ENCODE measurements at places on chromosomes 11 and 22.

DNA sequence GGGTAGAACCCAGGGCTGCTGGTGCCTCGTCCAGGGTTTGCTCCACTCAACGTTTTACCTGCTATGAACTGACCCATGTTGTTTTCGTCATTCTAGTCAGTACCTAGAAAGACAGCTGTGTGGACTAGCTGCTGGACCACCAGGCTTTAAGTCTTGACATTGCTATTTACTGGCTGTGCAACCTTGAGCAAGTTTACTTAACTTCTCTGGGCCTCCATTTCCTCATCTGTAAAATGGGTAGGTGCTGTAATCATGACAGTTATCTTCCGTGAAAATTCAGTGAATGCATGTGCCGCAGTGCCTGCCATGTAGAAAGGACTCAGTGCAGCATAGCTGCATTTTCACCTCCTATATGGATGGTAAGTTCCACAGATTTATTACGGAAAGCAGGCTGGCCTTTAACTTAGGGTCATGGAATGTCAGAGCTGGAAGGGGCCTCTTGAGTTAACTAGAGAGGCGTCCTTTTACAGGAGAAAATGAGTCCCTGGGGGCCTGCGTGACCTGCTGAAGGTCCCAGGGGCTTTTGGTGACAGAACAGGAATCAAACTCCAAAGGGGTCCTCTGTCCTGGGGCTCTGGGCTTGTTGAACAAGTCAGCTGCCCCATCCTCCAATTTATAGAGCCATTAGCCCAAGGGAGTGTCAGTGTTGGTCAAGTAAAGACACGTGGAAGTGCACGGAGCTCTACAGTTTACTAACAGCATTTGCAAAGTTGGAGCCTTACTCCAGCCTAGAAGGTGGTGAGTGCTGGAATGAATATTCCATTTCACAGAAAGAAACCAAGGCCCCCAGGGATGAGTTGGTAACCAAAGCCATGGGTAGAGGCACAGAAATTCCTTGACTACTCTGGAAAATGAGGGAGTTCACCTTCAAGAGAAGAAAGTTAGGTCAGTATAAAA is 12.0 kb upstream of the MALAT1 start:
- DNase-seq, result no peak

- no peak for DNase-seq
Observed at GRCh38 chr11:131982154-131982553, 611.7 kb downstream of the NTM start.

DNA sequence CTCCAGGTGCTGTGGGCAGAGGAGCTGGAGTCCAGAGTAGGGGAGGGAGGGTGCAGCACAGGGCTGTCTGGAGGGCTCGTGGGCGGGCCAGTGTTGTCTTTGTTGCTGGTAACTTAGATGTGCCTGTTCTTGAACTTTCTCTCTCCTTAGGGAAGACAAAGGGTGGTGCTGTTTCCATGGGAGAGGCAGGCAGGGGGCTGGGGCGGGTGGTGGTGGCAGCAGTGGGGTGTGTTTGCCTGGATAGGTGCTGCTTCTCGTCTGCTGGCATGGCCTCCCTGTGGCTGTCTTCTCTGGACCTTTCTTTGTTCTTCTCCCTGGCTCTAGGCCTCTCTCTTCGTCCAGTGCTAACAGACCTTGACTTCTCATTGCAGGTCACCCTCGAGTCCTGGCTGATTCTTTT is 8.5 kb downstream of the SIDT2 start:
- DNase-seq, result no peak

- no peak for DNase-seq
Observed at GRCh38 chr11:114058871-114059277, 637 bp upstream of the ZBTB16 start.

- no peak for DNase-seq
Observed at GRCh38 chr11:118088531-118088930, 1.8 kb upstream of the SMIM35 start.

DNA sequence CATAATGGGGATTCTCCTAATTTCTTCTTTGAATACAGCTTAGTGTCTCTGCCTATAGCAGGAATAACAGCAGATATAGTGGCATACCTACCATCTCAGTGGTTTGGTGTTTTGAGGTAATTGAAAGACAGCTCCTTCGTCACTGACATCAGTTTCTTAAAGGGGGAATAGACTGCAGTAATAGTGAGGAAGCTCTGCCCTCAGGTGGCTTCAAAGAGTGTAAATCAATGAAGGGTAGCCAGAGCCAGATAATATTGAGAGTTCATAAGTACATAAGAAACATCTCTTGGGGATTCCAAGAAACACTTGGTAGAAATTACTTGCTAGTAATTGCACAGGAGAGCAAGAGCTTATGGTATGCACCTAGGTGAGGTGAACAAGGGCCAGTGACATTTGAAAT is 4.4 kb downstream of the OR6M1 start:
- DNase-seq, result no peak

GRCh38 chr11:122784325-122784955 is 53.9 kb upstream of the CRTAM start:
- no peak for DNase-seq

GRCh38 chr11:124346311-124346955 is 26.4 kb upstream of the OR8D2 start:
- DNase-seq, result no peak

DNA sequence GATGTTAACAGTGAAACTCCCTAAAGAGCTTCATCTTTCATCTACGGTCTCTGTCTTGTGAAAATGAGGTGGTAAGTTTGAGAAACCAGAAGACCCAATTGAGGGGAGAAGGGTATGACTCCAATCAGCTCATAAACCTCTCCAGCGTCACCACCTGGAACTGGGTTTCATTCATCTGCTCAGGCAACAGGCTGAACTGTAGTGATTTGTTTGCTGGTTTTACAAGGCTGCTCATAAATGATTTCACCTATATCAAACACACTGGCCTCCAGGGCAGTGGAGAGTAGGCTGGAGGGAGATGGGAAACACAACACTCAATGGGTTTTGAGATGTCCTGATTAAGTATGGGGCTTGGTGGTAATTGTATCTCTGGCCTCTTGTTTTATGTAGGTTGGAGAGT is 79.0 kb downstream of the EFCAB6 start:
- DNase-seq, result no peak

DNA sequence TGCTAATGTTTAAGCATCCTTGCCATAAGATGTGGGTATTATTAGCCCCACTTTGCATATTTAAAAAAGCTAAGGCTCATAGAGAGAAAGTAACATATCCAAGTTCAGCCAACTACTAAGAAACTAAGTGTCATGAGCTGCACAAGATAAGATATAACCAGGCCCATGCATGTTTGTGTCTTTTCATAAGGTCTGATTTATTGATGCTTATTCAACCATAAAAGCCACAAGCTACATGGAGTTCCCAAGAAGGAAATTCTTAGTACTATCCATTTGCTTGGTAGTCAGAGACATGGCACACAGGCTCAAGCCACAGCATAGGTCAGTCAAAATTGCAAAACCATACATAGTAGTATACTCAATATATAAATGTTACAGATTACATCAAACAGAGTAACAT is 488.5 kb downstream of the SOX6 start:
- no peak for DNase-seq

- no peak for DNase-seq
Observed at GRCh38 chr11:19849947-19850593, 137.4 kb downstream of the NAV2 start.

- no peak for DNase-seq
Observed at GRCh38 chr22:39383841-39384625, 15.5 kb upstream of the TAB1 start.

DNA sequence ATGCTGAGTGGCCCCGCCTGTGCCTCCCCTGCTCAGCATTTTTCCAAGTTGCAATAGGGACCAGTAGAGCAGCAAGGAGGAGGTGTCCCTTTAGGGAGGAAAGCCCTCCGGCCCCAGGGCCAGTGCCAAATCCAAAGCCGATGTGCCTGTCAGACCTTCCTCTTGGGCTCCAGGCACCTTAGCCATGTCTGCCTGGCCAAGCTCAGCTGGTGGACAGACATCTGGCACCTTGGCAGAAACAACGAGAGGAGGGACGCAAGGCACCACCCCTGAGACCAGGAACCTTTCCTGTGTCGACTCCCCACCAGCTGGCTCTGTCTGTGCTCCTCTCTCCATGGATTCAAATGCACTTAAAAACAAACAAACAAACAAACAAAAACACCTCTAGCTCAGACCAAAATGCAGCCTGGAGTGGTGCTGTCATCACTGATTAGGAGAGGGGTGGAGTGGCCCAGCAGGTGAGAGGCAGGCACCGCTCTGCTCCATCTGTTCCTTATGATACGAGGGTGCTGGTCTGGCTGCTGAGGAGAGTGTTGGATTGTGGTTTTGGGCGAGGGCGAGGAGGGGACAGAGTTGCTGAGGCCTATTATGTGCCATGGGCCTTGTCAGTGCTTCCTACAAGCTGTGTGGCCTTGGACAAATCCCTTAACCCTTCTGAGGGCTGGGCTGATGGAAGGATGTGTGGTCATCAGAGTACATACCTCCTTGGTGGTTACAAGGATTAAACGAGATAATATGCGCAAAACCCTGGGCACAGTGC is 46.2 kb downstream of the TP53I11 start:
- DNase-seq, result no peak

- no peak for DNase-seq
Observed at GRCh38 chr11:61760946-61761345, 8.5 kb downstream of the MYRF start.

DNA sequence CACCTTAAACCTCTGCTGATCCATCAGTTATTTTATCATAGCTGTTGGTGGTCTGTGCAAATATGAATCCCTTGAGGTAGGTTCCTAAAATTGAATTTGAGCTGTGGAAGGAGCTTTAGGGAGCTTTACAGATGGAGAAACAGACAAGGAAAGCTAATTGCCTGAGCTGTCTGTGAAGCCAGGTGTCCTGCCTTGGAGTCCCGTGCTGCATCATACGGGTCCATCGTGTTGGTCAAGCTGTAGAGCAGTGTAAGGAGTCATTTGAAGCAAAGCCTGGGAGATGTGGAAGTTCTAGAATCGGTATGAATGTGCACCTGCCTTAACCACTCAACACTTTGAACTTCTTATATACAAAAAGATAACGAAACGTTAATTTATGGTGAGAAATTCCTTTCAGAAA is 1.0 kb downstream of the POLA2 start:
- no peak for DNase-seq

GRCh38 chr11:29527391-29527936 is 489.4 kb downstream of the KCNA4 start:
- DNase-seq, result no peak

- DNase-seq, result no peak
Observed at GRCh38 chr11:114166897-114167323, 107.4 kb downstream of the ZBTB16 start.

- no peak for DNase-seq
Observed at GRCh38 chr22:47228767-47229166, 466.3 kb downstream of the TBC1D22A start.

- DNase-seq, result no peak
Observed at GRCh38 chr11:93935826-93936225, 85.3 kb upstream of the HEPHL1 start.

DNA sequence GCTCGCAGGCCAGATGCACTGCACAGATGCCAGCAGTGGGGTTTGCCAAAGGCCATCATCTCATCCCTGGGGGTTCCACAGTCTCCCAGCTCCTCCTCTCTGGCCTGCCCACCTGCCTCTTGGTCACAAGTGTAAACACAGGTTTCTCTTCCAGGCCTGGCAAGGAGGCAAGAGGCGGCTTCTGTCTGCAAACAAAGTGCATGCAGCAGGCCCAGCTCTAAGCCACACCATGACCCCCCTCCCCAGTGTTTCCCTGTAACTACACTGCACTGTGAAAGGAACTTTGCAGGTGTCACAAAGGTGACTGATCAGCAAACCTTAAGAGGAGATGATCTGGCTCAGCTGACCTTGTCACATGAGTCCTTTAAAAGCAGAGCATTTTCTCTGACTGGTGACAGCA is 26.2 kb upstream of the SHISAL1 start:
- DNase-seq, result no peak

DNA sequence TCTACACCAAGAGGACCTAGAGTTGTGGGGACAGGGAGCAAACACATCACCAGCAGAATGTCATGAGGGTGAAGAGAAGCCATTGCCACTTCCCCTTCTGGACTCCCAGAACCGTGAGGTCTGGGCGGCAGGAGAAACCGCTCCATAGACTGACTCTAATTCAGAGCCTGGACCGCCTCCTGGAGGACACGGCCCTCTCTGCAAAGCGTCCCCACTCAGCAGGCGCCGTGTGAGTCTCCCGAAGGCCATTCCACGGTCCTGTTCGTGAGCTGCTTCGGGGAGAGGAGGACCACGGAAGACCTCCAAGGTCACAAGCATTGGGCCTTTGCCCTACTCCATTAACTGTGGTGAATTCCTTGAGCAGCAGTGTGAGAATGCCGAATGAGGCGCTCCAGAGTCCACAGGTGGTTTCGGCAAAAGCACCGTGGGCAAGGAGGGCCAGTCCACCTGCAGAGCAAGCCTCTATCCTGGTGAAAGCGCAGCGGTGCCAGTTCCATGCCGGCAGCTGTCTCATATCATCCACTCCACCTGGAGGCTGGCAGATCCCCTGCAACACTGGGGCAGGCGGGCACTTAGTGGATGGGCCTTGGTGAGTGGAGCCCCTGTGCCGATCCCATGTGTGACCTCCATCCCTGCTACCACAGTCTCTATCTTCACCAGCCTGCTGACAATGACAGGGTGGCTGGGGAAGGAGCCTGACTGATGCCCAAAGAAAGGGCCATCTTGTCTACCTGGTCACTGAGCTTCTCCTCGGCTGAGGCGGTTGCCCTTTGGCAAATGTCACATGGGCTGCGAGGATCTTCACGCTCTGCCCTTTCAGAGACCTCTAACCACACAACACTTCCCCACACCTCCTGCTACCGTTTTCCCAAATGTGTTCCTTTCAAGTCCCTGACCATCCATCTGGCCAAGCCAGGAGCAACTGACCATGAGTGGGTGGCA is 7.5 kb downstream of the C11orf21 start:
- peak; percentile 1 for DNase-seq

GRCh38 chr22:39997939-39998726 is 3.4 kb downstream of the FAM83F start:
- DNase-seq, result no peak

- DNase-seq, result peak; percentile 51
Observed at GRCh38 chr11:61791737-61792309, 576 bp downstream of the TMEM258 start.

DNA sequence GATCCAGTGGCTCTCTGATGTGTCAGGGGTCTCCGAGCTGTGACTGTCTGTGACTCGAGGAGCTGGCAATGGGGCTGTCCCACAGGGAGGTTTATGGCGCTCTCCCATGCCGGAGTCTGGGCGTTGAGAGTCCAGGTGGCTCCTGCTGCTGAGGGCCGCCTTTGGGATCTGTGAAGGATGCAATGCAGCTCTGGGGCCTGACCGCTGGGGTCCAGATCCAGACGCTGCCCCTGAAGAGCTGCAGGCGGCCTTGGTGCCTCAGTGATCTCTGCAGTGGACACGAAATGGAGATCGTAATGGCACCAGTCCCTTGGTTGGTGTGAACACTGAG is 155.3 kb downstream of the TBC1D22A start:
- DNase-seq, result no peak

- DNase-seq, result peak; percentile 30
Observed at GRCh38 chr22:28883917-28884746, 760 bp downstream of the ZNRF3 start.

GRCh38 chr11:104060820-104061219 is 24.4 kb downstream of the DDI1 start:
- no peak for DNase-seq

Measured in activated naive CD4-positive, alpha-beta T cell treated with Interleukin-2 at 50 U/mL for 16 hours (primary cell).